ENCODE measurements at places on chromosomes 6 and 20.

DNA sequence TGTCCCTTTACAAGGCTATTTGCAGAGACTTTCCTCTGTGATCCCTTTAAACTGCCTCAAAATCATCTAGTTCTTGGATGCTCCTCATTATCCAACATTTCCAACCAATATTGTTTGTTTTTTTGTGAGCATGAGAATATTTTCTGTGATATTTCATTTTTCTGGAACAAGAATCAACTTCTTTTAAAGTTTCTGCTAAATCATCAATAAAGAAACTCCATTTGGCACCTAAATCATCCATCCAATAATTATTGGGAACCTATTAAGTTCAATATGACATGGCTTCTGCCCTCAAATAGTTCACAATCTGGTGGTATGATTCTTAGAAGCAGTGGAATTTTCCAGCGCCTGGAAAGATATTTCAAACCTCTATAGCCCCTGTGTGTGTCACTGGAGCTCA lies 207.6 kb downstream of the ISM1 start:
- no peak for DNase-seq

DNA sequence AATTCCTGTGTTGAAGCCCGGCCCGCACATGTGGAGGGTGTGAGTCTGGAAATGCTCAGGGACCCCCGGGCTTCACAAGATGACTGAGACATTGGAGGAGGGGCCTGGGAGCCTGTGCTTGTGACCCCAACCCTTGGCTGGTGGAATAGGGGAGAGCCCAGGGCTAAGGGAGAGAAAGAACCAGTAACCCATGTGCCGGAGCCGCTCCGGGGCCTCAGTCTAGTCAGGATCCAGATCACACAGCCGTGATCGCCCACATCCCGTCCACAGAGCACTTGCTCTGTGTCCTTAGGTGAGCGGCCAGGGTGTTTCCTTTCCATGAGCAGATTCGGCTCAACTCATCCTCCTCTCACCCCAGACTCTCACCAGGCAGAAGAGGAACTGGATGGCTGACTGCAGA lies 152.3 kb upstream of the RPS6KA2 start:
- DNase-seq = no peak

- DNase-seq = no peak
These were observed 112.1 kb upstream of the IYD start for GRCh38 chr6:150256618-150257272.

GRCh38 chr6:132525866-132526265 lies 12.2 kb upstream of the TAAR9 start:
- DNase-seq = no peak

DNA sequence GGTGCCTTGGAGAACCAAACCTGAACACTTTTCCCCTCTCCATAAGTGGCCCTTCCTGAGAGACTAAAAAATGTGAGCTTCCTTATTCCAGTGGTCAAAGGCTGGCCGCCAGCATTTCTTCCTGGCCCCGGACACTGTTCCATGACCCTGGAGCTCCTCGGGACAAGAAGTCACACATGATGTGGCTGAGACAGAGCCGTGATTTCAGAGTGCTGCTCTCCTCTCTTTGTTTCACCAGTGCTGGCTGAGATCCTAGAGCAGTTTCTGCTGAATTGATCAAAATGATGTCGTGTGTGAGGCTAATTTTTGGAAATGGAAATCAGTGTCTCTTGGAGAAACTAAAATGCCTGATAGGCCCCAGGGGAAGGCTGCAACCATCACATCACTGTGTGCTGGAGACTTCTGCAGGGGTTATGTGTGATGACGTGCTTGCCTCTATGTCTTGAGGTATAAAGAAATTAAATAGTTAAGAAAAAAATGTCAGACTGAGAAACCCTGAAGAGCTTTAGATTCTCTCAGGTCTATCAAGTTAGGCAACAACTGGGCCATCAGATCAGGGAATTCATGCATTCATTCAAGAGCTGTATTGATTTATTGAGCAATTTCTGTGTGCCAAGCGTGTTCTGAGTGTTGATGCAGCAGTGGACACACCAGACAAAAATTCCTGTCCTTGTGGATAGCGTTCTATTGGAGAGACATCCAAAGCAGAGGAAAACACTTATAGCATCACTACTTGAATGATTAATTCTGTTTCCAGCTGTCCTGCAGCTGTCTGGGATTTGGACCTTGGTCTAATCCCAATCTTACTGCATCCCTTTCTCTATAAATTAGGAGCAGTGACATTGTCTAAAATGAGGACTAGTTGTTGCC lies 72.7 kb upstream of the CCN6 start:
- no peak for DNase-seq

GRCh38 chr20:63854766-63855362 lies 6.4 kb upstream of the ABHD16B start:
- DNase-seq = no peak

DNA sequence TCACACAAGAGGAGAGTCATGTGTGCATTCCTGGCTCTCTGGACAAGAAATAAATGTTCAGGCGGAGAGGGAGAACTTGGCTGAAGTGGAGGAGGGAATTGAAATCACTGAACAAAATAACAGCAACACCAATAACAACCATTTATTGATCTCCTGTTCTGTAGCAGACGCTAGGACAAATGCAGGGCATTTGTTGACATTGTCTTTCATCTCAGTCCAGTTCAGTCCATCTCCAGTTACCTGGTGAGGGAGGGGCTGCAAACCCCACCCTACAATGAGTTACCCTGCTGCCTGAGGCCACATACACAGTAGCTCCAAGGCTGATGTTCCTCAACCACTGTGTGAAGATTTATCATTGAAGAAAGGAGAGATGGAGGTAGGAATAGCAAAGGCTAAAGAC lies 27.3 kb downstream of the UNC5CL start:
- no peak for DNase-seq

GRCh38 chr20:29497261-29497671 lies 1760.2 kb upstream of the DEFB115 start:
- no peak for DNase-seq

DNA sequence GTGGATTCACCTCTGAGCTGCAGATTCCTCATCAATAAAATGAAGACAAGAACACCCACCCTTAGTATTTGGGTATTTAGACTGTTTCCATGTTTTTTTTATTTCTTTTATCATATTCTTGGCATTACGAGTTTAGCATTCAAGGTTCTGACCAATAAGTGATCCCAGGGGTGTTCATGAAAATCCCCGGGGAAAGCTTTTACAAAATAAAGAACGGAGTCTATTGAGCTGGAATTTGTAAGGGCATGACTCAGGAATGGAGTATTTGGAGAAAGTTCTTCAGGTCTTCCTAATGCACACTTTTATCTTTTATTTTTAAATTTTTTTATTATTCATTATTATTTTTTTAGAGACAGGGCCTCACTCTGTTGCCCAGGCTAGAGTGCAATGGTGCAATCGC lies 19.4 kb upstream of the TOX2 start:
- DNase-seq = no peak

DNA sequence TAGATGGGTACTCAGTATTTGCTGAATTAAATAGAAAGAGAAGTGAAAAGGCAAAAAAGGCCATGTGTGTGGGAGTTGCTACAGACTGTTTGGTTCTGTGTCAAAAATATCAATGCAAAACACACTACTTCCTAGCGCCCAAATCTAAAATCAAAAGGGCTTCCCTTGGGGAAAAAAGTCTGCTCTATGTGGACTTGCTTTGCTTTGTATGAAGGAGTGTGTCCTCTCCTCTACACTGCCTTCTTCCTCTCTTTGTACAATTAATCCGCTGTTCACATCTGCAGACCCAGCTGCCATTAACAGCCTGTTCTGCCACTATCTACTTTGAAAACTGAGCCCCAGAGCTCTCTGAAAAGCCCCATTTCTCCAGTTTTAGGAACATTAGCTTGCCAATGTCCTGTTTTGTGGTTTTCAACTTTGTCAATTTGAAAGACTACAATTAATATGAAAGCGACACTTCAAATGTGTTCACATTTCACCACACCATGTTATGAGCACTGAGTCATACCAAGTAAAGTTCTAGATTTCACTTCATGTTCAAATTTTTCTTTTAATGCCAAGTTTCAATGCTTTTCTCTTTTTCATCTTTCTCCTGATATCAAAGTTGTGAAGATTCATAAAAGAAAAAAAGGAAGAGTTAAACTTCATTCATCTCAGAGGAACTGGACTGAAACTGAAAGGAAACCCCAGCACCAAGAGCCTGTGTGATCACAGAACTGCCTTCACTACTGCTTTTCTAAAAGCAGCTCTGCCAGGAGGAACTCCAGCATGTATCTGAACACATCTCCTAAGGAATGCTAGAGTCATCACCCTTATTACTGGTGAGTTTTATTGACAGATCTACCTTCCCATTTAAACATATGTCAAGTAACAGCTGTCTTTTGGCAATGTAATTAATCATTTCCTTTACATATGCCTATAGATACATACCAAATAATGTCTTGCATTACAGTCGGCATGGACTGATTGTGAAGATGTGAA lies 102.6 kb downstream of the KIF13A start:
- DNase-seq = no peak

DNA sequence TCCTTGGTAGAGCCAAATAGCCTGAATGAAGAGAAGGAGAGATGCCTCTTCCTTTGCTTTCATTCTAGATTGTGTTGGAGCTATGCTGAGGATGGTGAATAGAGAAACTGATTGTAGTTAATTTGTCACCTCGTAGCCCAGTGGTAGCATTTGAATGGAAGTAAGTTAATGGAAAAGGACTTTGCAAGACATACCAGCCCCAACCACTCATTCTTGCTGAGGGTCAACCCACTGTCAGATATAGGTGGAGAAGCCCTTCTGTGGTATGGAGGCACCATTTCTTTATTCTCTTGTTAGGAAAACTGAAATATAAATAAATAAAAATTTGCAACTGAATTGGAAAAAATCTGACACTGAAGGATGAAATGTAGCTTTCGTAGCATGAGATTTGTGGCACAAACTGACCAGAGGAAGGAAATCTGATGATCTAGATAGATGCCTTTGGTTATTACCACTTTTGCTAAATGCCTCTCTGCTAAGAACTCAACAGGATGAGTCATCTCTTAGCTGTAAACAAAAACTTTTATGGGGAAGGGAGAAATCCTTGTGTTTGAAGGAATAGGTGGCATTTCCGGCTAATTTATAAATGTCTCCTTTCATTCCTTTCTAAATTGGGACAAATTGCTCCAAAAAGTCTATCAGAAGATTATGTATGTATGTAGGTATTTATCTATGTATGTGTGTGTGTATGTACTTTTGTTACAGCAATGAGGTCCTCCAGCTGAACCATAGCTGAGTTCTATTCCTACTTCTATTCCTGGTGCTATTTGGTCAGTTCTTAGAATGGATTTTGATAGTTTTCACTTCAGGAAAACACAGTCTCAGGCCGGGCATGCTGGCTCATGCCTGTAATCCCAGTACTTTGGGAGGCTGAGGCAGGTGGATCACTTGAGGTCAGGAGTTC lies 76.5 kb upstream of the SUPT3H start:
- no peak for DNase-seq

DNA sequence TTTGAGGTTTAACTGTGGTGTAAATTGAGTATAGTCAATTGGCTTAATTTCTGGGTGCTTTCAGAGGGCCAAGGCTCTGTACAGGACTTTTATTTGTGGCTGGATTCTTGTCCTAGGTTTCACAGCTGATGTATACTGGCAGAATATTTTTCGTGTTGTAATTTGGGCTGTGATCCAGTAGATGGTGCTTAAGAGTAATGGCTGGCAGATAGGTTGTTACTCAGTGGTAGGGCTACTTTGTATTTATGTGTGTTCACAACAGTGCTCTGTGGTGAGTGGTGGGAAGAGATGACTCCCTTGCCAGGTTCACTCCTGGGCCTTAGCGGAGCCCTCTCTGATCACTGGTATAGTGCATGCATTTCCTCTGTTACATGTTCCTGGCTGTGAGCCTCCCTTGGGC lies 34.5 kb upstream of the FERMT1 start:
- no peak for DNase-seq

DNA sequence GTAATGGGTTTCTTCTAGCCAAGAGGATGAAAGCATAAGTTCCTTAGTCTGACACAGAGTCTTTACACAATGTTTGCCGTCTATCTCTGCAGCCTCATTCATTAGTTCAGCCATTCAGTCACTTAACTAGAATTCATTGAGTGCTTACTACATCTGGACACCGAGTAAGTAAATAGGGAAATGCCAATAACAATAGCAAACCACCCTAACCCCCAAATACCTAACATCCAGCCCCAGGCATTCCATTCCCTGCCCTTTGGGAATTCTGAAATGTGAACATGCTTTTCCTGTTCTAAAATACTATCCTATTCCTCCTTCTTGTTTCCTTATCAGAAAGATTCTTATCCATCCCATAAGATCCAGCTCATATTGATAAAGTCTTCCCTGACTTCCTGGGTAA lies 277.6 kb upstream of the RNF217 start:
- DNase-seq = no peak

GRCh38 chr20:62776692-62777527 lies 19.4 kb upstream of the MRGBP start:
- DNase-seq = no peak

DNA sequence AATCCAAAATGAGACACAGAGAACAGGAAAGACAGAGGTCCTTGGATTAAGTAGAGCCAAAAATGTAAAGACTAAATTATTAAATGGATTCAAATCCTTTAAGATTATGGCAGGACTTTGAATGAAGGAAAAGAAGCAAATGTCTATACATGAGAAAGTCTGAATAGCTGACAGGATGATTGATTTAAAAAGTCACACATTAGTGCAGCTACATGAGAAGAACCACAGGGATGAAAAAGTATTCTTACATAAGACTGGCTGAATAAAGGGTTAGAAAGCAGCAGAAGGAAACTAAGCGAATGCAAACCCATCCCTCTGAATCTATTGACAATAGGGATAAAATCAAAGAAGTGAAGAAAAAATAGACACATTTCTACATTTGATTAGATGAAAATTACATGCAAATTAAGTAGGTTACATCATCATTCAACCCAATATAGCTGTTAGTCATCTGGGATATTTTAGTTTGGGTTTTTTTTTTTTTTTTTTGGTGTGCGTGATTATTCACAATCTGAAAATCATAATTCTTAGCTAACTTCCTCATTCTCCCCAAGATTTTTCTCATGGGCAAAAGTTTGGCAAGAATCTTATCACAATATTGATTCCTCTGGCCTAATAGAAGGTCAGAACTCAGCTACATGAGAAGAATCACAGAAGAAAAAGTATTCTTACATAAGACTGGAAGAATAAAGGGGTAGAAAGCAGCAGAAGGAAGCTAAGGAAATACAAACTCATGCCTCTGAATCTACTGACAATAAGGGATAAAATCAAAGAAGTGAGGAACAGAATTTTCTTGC lies 845.4 kb downstream of the HACE1 start:
- no peak for DNase-seq

- DNase-seq = no peak
These were observed 110.3 kb downstream of the JARID2 start for GRCh38 chr6:15356179-15356578.

DNA sequence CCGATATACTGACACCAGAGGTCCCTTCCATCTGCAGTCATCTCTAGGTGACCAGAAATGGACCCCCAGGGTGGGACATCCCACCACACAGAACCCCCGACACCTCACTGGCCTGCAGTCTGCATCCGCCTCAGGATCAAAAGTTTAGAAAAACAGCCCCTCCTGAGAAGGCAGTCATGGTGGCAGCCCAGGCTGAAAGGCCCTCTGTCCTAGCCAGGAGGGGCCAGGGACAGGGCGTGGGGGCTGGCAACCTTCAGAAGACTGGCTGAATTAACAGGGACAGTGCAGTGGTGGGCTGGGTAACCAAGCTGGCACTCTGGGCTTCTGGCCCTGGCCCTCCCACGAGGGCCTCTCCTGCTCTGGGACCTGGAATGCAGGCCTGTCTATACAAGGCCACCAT lies 34.3 kb upstream of the MDFI start:
- no peak for DNase-seq

All from memory B cell (primary cell).